ENCODE measurements at places on chromosomes 3 and 15.
A peak's percentile ranks its signal among the peaks of the same experiment; 100 is the strongest.

- DNase-seq: no peak
These were observed 181.2 kb upstream of the NR2E3 start for GRCh38 chr15:71628988-71629770.

- DNase-seq: no peak
These were observed 9.6 kb upstream of the LRRC2 start for GRCh38 chr3:46575577-46576222.

- no peak for DNase-seq
These were observed 18.0 kb upstream of the CEP152 start for GRCh38 chr15:48828906-48829305.

DNA sequence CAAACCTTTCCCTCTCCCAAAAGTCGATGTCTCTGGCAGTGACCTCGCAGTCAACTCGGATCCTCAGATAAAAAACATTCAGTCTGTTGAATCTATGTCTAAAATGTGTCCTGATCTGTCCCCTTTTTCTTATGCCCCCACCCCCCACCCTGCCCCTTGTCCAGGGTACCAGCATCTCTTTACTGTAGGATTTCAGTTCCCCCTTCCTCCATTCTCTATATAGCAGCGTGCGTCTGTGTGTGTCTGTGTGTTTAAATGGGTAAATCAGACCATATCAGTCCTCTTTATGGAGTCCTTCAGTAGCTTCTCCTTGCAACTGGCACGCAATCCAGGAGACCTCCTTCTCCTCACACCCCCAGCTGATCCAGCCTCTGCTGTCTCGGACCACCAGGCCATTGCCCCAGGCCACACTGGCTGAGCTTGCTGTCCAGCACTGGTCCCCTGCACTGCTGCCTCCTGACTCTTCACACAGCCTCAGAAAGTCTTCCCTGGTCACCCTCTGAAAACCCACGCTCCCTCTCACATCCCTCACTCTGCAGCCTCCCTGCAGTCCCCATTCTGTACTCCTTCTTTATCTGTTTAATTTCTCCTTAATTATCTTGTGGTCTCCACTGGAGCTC is 1.5 kb downstream of the LRRK1 start:
- DNase-seq: no peak

- no peak for DNase-seq
These were observed 106.2 kb downstream of the IQSEC1 start for GRCh38 chr3:12966847-12967605.

DNA sequence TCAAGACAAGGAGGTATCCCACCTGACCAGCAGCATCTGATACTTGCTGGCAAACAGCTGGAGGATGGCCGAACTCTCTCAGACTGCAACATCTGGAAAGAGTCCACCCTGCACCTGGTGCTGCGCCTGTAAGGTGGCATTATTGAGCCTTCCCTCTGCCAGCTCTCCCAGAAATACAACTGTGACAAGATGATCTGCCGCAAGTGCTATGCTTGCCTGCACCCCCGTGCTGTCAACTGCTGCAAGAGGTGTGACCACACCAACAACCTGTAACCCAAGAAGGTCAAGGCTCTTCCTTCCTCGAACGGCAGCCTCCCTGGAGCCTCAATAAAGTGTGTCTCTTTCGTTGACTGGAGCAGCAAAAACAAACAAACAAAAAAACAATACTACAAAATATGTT is 2.2 kb upstream of the SLC4A7 start:
- DNase-seq: no peak

- DNase-seq: no peak
These were observed 32.9 kb downstream of the CMSS1 start for GRCh38 chr3:99850608-99851007.

DNA sequence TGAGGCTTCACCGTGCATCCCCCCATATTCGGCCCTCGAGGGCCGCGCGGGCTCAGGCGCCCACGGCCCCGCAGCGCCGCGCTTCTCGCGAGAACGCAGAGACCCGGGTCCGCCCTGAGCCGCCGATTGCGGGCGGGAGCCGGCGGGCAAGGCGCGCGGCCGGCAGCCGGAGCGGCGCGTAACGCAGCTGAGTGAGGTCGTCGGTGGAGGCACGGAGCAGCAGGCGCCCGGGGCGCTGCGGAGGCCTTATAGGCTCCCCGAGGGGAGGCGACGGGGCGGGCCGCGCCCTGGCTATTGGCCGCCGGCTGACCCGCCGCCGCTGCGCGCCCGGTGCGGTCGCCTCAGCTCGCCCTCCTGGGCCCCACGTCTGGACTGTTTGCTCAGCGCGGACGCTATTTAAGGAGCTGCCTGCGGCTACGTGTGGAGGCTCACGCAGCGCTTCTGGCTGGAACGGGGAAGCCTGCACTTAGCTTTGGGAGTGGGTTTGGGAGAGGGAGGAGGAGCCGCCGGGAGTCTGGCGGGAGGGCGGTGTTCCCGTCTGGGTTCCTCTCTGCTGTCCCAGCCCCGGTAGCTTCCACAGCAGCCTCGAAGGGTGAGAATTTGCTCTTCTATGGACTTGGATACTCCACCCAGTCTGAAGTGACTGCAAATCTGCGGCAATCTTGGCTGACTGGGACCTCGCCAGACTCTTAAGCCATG is at the start of gene PLOD2:
Gene PLOD2, minus strand, starts transcription at position 221 of the 699 bp plus-strand sequence. Its CDS starts 195 bp downstream, at position 26.
- DNase-seq: peak; percentile 80

DNA sequence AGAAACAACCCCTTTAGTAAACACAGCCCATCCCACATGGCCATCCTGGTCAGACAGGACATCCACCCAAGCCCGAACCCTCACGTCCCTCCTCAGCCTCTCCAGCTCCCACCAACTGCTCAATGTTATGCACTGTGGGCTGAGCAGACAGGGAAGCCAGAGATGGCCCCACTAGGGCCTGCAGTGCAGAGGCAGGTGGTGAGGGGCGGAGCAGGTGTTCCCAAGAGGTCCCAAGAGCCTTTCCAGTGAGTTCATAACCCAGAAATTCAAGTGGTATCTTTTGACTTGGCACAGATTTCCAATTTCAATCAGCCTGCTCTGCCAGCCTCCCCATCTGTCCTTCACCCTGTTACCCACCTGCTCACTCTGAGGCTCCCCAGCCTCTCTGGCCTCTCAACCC is 130.3 kb downstream of the LIPC start:
- peak; percentile 2 for DNase-seq

GRCh38 chr3:33879540-33879939 is 81.1 kb downstream of the PDCD6IP start:
- DNase-seq: no peak

GRCh38 chr15:37143351-37143750 is 43.0 kb upstream of the MEIS2 start:
- no peak for DNase-seq

DNA sequence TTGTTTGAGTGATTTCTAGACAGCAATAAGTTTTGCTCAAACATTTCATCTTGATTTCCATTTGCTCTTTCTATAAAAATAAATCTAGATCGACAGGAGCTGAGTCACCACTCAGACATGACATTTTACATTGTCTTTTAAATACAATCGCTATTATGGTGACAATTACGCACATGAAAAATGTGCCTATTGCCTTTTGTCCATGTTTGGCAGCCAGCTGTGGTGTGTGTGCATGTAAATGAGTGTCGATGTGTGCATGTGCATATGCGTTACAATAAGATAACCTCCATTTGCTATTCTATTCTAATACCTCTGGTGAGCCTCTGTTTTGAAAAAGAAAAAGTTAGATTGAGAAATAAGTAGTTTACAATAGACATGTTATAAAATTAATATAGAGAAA is 89.7 kb upstream of the GRM7 start:
- DNase-seq: no peak

DNA sequence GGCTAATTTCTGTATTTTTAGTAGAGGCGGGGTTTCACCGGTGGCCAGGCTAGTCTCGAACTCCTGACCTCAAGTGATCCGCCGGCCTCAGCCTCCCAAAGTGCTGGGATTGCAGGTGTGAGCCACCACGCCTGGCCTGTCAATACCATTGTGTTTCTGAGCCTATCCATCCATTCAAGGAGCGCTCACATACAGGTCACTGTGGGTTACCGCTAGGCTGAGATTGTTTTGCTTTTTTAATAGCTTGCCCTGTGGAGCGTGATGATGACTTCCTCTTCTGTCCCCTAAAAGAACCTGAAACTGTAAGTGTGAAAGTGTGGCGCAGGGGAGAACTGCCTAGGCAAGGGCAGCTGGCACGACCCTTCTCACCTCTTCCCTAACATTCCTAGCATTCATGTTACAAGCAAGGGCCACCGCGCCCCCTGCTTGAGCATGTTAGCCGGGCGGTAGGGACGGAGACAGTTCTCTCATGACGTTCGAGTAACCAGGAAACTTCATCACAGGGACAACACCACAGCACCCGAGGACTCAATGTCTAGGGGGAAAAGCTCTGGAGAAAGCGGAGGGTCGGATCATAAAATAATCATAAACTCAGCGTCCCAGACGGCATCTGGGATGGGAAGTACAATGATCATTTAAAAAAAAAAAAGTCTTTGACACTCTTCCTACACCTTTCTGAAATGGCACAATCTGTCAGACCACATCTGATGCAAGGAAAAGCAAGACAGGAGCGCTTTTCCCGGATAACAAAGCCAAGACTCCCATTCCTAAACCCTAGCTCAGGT is 790 bp downstream of the LAMP3 start:
- no peak for DNase-seq

GRCh38 chr3:161409069-161409468 is 37.8 kb upstream of the SPTSSB start:
- no peak for DNase-seq

- no peak for DNase-seq
These were observed 521.9 kb downstream of the PLOD2 start for GRCh38 chr3:145639003-145639606.

DNA sequence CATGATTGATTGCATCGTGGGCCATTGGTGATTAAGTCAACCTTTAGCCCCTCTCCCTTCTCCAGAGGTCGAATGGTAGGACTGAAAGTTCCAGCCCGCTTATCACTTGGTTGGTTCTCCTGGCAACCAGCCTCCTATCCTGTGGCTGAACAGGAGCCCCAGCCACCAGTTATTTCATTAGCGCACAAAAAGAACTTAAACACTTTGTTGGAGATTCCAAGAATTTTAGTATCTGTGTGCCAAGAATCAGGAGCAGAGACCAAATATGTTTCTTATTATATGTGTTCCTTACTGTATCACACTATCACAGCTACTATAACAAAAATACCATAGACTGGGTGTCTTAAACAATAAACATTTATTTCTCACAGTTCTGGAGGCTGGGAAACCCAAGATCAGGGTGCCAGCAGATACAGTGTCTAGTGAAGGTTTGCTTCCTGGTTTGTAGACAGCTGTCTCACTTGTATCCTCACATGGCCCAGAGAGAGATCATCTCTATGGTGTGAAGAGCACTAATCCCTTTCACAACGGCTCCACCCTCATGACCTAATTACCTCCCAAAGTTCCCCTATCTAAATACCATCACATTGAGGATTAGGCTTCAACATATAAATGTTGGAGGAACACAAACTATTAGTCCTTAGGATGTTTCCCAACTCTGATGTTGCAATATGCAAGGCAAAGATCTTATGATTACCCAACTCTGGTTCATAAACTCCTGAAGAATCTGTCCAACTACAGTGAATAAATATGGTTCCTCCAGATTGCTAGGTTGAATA is 30.5 kb upstream of the APH1B start:
- no peak for DNase-seq

DNA sequence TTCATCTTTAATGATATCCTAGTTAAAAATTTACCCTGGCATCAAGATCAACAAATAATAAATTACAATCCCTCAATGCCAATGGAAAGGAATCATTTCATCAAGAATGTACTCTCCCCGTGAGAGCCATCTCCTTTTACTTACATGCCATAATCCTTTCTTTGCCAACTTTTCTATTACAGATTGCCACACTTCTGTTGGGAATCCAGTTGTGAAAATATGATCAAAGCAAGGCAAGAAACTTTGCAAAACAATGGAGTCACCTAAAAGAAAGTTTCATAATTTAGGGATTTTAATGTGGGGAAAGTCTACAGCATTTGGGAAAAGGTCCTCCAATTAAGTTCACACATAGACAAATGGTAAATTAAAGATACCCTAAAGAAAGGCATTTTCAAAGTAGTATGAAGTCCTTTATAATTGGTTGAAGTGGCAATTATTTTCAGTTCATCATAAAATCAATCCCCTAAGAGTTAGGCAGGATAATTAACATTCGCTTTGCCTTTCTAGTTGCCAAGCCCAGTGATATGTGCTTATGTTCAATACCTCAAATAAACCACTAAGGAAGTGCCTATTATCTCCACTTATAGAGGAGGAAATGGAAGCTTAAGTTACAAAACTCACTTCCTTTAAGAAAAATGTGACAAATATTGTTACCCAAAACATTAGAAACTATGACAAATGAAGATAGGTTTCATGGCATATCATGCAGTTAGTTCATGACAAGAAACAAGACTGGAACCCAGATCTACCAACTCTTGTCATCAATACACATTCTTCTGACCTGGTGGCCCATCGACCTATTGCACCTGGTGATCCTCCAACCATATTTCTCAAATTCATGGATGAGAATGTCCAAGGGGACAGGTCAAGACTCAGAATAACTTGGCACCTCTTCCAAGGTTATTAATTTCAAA is 49.1 kb downstream of the TRANK1 start:
- DNase-seq: no peak

DNA sequence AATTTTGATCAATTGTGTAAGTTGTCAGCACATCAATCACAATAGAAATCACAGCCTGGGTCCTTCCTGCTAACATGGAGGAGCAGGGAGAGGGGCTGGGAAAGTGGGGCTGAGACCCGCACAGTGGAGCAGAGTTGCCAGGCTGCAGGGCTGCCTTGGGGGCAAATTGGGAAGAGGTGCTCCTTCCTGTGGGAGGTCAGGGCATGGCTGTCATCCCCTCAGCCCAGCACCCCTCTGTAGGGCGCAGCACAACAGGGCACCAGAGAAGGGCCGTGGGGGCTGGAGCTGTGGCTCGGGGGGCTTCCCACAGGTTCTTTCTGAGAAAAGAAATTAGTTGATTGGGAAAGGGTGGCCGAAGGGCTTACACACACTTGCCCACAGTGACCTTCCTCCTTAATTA is 126.3 kb downstream of the NSMCE3 start:
- no peak for DNase-seq

- DNase-seq: no peak
These were observed 21.2 kb upstream of the NMD3 start for GRCh38 chr3:161199926-161200325.
